ENCODE measurements at places on chromosomes 3 and 15.

GRCh38 chr3:32593903-32594525, 23.4 kb upstream of the DYNC1LI1 start:
- no peak for DNase-seq

GRCh38 chr3:96266395-96267190, 547.8 kb upstream of the EPHA6 start:
- no peak for DNase-seq

DNA sequence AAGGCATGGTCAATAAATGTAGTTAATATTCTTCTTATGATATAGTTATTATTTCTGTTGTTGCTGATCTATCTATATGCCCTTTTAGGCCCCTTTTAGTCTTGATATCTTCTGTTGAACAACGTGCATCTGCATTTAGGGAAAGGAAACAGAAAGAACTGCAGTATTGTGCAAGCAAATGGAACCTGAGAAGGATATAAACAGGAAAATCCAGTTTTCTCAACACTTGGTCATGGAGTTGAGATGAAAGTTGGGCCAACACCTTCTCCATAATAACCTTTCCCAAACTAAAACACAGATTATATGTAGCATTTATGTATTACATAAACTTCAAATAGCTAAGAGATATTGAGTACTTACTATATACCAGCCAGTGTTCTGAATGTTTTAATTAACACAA, 179.7 kb downstream of the ADAMTS9 start:
- no peak for DNase-seq

- no peak for DNase-seq
Observed at GRCh38 chr3:44039006-44039405, 202.7 kb upstream of the TOPAZ1 start.

- DNase-seq, result peak; percentile 73
Observed at GRCh38 chr3:152269056-152269830, 514 bp downstream of the MBNL1 start.

- DNase-seq, result peak; percentile 47
Observed at GRCh38 chr3:42901073-42901415, 4.9 kb upstream of the ZNF662 start.

DNA sequence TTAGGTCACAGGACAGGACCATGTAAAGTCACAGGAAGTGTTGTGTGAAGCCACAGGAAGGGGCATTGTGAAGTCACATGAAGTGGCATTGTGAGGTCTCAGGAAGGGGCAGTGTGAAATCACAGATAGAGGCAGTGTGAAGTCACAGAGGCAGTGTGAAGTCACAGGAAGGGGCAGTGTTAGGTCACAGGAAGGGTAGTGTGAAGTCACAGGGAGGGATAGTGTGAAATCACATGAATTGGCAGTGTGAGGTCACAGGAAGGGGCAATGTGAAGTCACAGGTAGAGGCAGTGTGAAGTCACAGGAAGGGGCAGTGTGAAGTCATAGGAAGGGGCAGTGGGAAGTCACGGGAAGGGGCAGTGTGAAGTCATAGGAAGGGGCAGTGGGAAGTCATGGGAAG, 37.9 kb downstream of the GASK1A start:
- no peak for DNase-seq

- no peak for DNase-seq
Observed at GRCh38 chr15:69591905-69592508, 139.4 kb downstream of the RPLP1 start.

DNA sequence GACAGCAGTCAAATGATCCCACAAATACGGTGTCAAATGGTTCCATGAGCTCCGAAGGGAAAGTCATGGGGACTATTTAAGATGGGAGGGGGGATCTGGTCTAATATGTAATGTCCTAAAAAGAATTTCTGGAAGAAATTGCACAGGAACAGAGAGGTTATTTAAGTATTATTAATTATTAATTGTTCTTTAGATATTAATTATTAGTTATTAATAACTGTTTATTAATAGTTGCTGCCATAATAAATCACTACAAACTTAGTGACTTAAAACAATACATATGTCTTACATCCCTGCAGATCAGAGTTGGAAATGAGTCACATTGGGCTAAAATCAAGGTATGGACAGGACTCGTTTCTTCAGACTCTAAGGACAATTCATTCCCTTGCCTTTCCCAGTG, 588.2 kb upstream of the NR2F2 start:
- DNase-seq, result no peak

- no peak for DNase-seq
Observed at GRCh38 chr3:147200545-147200944, 205.8 kb downstream of the ZIC4 start.

GRCh38 chr3:104673981-104674380, 692.7 kb upstream of the ALCAM start:
- no peak for DNase-seq

GRCh38 chr3:32817558-32818228, at the start of gene TRIM71:
Gene TRIM71 (plus strand): TSS chr3:32817997. CDS start chr3:32818081, 84 bp downstream.
- DNase-seq, result no peak

- DNase-seq, result no peak
Observed at GRCh38 chr3:156674911-156675829, 780 bp downstream of the TIPARP start.

GRCh38 chr3:58537412-58538301, 667 bp upstream of the ACOX2 start:
- DNase-seq, result no peak

- DNase-seq, result no peak
Observed at GRCh38 chr15:57708047-57708446, 1.5 kb downstream of the POLR2M start.

DNA sequence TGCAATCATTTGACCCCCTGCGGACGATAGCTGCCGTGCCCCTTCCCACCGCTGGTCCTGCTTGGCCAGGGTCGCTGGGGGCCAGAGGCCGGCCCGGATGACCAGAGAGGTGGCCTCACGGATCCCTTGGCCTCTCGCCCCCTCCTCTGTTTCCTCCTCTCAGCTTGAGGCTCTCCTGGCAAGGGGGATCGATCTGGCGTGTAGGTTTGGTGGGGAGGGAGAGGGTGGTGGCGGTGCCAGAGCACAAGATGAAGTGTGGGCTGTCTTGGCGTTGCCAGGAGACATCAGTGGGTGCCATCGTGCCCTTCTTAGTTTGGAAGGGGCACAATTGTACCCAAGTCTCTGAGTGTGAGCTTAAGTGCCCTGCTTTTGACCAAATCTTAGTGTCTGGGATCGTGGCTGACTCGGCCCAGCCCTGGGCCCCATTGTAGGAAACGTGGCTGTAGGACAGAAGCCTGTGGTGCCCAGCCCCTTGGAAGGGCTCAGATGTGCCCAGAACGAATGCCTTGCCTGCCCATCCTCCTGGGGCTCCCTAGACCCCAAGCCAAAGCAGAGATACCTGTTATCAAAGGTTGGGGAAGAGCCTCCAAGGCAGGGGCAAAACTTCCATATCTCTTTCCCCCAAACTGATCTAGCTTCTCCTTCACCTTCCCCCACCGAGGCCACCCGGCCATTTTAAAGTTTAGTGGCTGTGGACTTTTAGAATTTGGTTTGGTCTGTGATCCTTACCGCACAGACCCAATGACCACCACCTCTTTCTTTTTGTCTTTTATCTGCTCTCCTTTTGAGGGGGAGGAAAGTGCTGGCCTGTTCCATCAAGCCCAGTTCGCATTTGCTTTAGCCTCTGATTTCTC, 14.4 kb downstream of the NR2F2 start:
- no peak for DNase-seq

- DNase-seq, result no peak
Observed at GRCh38 chr15:75389791-75390382, 21.5 kb upstream of the MAN2C1 start.

GRCh38 chr3:61357902-61358301, 106.7 kb upstream of the FHIT start:
- DNase-seq, result no peak

DNA sequence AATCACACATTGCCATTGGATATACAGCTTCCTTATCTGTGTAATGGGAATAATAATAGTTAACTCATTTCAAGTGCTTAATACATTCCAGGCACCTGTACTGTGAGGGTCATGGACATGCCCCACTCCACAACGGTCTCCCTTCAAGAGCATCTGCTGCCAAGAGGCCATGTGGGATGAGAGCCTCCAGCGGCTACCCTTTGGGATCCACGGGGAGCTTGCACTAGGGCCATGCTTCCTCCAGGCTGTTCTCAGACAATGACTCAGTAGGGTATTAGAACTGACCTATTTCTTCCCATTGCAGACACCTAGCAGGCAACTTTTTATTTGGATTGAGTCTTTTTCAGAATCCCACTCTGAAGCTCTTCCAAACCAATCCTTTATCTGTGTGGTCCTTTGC, 1078.9 kb downstream of the TUSC7 start:
- DNase-seq, result no peak

- no peak for DNase-seq
Observed at GRCh38 chr3:65083240-65083639, 395.4 kb upstream of the ADAMTS9 start.

- DNase-seq, result no peak
Observed at GRCh38 chr15:33076937-33077336, 117.6 kb downstream of the FMN1 start.

DNA sequence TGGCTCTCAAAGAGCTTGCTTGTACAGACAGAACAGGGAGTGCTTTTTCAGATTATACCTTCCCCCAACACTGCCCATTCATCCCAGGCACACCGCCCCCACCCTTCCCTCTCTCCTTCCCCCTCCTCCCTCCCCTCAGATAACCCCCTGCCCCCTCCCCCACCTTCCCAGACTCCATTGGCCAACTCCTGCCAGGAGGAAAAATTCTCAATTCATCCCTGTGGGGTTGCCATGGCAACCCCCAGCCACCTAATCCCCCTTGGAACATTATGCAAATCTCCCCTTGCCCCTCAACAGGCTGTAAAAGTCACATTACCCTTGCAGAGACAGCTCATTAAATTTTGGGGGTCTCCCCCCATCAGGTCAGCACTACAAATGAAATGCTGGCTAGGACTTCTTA, 14.3 kb downstream of the TLE3 start:
- DNase-seq, result no peak

DNA sequence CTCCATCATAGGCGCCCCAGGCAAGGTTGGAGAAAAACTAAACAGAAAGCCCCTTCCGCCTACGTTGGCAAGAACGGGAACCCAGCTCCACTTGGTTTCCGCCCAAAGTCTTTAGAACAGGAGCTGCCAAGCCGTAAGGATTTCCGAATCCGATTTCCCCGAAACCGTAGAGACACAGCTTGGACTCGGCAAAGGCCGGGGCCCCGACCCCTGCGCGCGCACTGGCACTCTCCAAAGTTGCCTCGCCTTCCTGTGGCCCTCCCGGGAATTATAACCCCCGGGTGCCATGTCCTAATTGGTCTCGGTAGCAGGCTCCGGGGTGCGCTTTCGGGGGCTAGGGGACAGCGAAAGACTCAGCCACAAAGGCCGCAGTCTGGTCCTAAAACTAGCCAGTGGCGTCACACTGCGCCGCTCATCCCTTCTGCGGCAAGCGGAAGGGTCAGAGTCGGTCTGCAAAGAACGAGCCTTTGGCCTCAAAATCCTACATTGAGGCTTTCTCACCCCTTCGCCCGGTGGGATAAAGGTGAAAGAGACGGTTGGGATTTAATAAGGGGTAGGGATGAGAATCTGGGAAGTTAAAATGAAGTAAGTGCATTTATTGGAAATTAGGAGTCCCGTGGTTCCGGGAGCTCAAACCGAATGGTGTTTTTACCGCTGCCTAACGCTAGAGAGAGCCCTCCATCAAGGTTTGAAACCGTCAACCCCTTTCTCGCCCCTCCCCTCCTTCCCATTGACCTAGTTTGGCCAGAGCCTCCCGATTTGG, 6.8 kb downstream of the BCL6 start:
- peak; percentile 65 for DNase-seq

DNA sequence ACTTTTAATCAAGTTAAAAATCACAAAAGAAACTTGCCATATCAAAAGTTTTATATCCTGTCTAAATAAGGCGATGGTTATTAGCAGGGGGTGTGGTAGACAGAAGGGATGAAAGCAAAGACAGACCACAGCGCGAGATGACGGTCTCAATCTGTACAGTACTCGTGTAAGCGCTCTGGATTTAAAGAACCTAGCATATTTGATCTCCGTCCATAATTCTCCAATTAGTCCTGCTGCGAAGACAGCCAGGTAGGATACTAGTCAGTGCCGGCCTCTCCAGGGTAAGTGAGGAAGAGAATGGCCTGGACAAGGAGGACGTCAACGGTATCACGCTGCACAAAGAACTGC, 701 bp downstream of the SGO1 start:
- no peak for DNase-seq

DNA sequence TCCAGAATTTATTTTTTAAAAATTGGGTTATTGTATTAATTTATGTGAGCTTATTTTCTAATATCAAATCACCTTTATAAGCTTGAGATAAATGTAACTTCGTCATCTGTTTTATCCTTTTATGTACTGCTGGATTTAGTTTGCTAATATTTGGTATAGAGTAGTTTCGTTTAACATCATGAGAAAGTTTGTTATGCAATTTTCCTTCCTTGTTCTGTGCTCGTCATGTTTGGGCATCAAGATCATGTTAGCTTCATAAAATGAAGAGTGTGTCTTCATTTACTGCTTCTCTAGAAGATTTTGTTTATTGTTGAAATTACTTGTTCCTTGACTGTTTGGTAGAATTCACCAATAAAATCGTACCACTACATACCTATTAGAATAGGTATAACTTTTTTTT, 262.1 kb upstream of the SATB1 start:
- no peak for DNase-seq

- no peak for DNase-seq
Observed at GRCh38 chr15:45402955-45403877, 24.9 kb upstream of the GATM start.

DNA sequence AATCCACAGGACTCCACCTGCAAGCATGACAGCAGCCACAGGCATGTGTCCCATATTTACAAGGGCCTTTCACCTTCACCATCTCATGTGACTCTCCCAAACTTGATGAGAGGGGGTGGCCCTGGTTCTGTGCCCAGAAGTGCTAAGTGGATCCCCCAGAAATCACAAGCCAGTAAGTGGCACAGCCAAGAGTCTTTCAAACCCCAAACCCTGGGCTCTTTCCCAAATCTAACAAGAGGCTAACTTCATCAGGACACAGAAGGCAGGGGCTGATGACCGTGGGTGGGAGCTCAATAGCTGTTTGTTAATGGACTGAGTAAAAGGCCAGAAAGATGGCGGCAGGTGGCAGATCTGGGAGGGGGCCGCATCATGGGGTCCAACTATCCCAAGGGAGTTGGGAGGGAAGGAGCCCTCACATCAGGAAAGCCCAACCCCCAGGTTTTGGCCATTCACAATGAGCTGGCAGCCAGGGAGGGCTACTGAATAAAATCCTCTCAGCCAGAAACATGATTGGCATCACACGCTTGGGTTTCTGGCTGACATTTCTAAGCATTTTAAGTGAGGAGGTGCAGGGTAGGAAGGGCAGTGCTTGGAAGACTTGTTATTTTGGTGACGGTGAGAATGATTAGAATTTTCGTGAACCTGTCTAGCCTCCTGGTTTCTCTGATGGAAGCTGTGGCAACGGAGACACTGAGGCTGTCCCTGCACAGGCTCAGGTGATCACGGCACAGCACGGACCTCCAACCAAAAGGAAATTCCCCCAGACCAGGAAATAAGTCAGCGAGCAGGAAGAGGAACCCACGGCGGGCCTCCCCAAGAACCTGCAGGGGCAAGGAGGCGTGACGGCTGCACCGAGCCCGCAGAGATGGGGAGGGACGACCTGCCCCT, 109.3 kb downstream of the OXNAD1 start:
- DNase-seq, result no peak

Measured in DMS 273 treated with DMSO at 0.1 percent for 48 hours (cell line).